ENCODE measurements at places on chromosomes 5 and 9.

DNA sequence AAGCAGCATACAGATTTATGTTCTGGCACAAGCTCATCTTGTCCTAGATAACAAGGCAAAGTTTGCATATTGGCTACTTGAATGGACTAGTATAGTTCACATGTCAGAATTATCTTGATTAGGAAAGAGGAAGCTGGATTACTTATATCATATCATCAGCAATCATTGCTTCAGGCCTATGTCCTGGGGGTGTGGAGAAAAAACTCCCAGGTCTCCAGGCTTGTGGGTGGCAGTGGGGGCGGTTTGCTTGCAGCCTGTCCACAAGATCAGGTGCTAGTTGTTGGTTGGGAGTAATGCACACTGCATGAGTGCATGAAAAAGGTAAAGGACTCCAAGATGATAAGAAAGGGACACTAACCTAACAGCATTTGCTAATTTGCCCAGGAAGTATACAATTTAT lies 326.4 kb upstream of the PDE4D start:
- no peak for DNase-seq

DNA sequence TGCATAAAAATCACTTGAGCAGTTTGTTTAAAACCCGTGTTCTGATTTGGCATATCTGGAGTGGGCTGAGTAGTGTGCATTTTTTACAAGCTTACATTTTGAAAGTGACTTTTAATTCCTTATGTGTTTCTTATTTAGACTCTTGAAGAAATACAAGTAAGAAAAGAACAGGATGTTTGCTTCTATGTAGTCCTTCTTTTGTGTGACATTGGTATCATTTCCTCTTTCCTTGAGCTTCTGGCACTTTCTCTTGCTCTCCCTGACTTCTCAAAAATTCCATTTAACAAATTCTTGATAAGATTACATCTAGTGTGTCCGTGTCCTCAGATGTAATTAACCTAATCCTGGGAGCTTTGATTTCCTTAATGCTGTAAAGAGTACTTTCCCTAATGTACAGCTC lies 12.5 kb downstream of the GARNL3 start:
- DNase-seq = no peak

- DNase-seq = no peak
Observed at GRCh38 chr9:133235549-133236222, 26.6 kb upstream of the OBP2B start.

DNA sequence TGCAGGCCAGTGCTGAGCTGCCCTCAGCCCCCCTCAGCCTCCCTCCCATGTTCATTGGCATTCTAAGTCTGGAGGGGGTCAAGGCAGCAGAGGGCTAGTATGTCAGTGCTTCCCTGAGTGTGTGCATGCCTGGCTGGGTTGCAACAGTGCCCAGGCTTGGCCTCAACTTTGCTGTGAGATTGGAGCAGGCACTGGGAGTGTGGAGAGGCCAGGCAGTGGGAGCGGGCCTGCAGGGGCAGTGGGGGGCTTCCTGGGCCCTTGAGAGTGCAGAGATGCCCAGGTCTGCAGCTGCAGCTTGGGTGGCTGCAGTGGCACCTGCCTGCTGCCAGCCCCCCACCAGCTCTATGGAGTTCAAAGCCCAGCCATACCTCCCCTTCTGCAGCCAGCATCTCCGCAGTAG lies 239.3 kb downstream of the ARRDC3 start:
- no peak for DNase-seq

- DNase-seq = peak; percentile 49
Observed at GRCh38 chr5:111254613-111255012, 30.4 kb downstream of the CAMK4 start.

GRCh38 chr9:133233681-133234432 lies 24.8 kb upstream of the OBP2B start:
- DNase-seq = no peak

DNA sequence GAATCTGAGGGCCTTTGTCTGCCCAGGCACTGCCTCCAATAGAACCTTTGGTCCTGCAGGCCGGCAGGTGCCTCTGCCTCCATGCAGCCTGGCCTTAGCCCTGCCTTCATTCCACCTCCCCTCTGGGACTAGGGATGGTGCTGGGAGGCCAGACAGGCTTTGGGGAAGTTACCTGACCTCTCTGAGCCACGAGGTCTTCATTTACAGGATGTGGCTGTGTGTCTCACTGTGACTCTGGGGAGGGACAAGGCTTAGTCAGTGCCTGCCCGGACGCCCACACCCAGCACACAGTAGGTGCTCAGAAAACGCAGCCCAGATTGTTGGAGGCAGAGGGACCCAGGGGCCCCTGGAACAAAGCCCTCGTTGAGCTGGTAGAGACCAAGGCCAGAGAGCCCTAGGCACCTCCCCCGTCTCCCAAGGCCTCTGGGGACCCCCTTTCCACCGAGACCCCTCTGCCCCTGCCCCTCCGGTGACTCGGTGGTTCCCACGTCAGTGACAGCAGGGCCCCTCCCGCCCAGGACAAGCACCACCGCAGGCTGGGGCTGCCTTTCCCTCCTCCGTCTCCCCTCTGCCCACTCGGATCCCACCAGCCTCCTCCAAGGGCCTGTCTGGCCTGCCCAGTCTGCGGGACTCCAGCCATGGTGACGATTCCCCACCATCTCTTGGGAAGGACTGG lies 46.9 kb upstream of the EGFL7 start:
- DNase-seq = no peak

DNA sequence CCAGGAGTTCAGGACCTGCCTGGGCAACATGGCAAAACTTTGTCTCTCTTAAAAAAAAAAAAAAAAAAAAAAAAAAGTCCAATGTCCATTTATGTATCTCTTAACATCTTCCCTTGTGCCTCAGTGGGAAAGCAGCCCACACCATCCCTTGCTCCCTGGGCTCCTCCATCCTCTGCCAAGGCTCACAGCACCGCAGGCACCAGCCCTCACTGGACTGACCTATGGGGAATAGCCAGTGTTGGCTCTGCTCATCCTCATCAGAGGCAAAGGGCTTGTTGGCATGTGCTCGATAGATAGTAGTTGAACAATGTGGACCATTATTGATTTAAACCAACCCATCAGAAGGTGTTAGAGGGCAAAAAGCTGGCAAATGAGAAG lies 61.8 kb upstream of the LRRTM2 start:
- DNase-seq = no peak

DNA sequence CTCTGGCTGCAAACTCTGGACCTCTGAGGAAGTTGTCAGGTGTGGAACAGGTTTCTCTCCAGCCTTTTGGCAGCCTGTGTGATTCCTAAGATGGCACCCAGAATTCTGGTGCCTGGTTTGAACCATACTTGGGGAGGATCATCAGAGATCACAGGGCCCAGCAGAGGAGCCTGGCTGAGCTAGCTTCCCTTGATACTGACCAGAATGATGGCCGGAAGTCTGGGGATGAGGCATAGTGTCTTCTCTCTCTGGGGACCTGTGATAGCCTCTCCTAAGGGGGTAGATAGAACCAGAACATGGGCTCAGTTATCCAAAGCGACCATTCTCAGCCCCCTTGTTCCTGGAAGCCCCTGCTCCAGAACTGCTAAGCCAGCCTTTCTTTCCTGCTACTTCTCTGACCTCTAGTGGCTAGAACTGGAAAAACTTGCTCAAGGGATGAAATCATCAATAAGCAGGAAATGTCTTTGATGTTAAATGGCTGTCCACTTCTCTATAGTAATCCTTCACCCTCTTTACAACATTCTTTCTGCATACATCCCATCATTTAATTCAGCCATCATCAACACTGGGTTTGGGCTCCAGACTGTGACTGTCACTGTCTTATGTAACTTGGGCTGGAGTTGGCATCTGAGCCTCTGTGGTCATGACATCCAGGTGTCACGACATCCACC lies 55.1 kb downstream of the C9orf152 start:
- DNase-seq = no peak

DNA sequence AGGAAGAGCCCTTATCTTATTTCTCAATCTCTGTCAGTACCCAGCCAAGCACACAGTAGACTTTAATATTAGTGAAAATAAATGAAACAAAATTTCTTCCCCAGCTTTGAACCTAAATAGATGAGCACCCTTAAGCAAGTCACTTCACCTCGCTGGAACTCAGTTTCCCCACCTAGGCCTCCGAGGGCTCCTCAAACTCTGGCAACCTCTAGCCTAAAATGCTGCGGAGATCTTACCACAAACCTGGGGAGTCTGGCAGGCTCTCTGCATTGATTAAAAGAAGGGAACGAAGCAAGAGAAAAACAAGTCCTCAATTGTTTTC lies 326 bp downstream of the RIGI start:
- DNase-seq = no peak

DNA sequence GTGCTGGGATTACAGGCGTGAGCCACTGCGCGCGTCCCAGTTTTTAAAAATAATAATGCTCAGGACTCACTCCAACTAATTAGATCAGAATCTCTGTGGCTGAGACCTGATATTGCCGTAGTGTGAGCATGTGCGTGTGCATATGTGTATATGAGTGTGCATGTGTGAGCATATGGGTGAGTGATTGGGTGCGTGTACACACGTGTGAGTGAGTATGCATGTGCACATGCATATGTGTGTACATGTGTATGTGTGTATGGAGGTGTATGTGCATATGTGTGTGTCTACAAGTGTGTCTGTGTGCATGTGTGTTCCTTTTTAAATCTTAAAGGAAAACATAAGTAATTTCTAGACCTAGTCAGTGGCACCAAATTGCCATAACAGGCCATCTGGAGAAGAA lies 54.8 kb upstream of the CKS2 start:
- no peak for DNase-seq

DNA sequence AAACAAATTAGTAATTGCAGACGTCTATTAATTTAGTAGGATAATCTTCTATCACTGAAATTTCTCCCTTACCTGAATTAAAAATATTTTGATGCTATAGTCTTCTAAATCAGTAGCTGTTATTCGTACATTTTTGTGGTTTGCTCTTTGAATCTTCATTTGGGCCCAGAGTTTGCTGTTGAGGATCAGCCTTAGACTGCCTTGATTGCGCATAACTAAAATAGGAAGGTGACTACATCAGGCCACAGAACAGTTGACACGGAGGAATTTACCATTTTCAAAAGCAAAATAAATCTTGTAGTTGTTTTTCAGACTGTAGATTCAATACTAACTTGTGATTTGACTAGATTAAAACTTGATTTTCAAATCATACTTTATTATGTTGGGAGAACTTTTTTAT lies 11.8 kb upstream of the NADK2 start:
- no peak for DNase-seq

GRCh38 chr5:144864118-144864517 lies 693.4 kb downstream of the KCTD16 start:
- DNase-seq = no peak

- DNase-seq = no peak
Observed at GRCh38 chr5:109003928-109004327, 256.2 kb downstream of the FER start.

- no peak for DNase-seq
Observed at GRCh38 chr5:1882337-1883119, at the start of gene IRX4. TSS of gene IRX4 (minus strand) at chr5:1882925. CDS start at chr5:1882647, 278 bp downstream.

DNA sequence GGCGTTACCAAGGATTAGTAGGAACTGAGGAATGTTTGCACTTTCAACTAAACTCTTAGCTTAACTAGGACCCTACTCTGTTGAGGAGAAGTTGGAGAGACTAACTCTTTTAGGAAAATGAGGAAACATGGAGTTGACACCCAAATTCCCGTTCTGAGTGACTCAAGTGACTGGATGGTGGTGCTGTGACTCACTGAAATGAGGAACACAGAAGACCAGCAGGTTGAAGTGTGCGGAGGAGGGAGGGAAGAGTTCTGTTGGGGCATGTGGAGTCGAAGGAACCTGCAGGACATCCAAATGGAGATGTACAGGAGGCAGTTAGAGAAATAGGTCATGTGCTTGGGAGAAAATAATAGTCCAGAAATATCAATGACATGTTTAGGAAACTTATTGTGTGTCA lies 8.2 kb downstream of the HEXB start:
- no peak for DNase-seq

GRCh38 chr5:29790281-29790680 lies 1403.2 kb upstream of the CDH6 start:
- DNase-seq = no peak

DNA sequence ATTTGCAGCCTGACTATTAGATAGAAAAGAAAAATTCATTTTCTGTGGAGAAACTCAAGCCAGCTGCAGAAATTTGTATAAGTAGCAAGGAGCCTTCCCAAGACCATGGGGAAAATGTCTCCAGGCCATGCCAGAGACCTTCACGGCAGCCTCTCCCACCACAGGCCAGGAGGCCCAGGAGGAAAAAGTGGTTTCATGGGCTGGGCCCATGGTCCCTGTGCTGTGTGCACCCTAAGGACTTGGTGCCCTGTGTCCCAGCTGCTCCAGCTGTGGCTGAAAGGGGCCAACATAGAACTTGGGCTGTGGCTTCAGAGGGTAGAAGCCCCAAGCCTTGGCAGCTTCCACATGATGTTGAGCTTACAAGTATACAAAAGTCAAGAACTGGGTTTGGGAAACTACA lies 73.3 kb upstream of the TTC23L start:
- no peak for DNase-seq

DNA sequence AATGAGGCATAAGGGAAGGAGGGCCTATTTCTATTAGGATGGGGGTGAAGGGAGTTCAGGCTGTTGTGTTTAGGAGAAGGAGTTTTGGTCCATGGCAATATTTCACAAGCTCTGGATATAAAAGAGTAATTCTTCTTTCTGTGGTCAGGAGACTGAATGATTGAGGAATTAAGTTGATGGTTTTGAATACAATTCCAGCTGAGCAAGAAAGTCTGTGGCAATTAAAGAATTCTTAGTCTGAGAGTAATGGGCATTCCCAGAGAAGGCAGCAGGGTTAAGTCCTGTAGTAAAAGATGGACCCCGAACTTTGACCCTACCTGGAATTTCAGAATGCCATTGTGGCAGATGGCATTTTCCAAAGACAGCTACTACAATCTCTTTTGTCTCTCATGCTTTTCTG lies 202.6 kb downstream of the TLE4 start:
- DNase-seq = no peak
